Left hindlimb (tissue), 1 donor: ENCODE measurements at places on chromosomes 7 and 10.

- no peak for DNase-seq
Observed at GRCh38 chr10:23528419-23528818, 89.5 kb downstream of the OTUD1 start.

DNA sequence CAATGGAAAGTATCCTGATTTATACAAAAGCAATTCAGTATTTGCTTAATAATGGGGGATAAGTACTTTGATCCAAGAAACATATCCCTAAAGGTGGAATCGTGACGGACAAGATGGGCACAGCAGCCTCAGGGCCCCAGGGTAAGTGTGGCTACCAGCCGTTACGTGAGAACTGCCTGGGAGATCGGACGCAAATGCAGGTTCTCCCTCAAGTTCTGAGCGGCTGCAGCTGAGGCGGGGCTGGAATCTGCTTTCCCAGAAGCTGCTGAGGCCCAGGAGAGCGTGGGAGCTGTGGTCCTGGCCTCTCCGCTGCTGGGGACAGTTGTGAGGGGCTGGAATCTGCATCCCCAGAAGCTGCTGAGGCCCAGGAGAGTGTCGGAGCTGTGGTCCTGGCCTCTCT, 13.5 kb downstream of the FOXL3 start:
- peak; percentile 19 for DNase-seq

GRCh38 chr10:72328045-72328828, 26.5 kb downstream of the DNAJB12 start:
- peak; percentile 73 for DNase-seq

DNA sequence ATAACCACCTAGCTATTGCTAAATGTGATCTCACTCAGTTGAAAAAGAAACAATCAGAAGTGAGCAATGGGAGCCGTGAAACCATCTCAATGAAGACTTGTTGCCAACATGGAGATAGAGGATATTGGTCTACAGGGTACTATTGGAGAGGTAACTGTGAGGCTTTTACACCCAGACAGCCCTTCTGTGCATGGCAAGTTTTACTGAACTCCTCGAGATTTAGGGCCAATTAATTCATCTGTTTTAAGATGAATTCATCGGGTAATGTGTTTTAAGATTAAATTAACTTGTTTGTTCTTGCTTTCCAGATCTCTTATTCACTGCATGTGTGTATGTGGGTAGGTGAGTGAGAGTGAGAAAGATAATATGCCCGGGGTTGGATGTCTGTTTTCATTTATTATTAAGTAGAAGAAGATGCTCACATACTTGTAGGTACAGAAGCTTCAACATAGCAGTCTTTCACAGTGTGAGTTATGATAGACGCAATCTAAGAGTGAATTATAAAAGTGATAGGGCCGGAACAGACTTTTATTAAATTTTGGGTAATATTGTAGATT, 323.8 kb downstream of the EXOC4 start:
- DNase-seq, result no peak

- no peak for DNase-seq
Observed at GRCh38 chr7:54179321-54180029, 362.7 kb upstream of the VSTM2A start.

- DNase-seq, result no peak
Observed at GRCh38 chr7:101816595-101817470, 593 bp upstream of the CUX1 start.

GRCh38 chr10:117563780-117564179, 21.2 kb downstream of the EMX2 start:
- no peak for DNase-seq

GRCh38 chr10:30215623-30216022, 133.5 kb downstream of the MTPAP start:
- peak; percentile 59 for DNase-seq

DNA sequence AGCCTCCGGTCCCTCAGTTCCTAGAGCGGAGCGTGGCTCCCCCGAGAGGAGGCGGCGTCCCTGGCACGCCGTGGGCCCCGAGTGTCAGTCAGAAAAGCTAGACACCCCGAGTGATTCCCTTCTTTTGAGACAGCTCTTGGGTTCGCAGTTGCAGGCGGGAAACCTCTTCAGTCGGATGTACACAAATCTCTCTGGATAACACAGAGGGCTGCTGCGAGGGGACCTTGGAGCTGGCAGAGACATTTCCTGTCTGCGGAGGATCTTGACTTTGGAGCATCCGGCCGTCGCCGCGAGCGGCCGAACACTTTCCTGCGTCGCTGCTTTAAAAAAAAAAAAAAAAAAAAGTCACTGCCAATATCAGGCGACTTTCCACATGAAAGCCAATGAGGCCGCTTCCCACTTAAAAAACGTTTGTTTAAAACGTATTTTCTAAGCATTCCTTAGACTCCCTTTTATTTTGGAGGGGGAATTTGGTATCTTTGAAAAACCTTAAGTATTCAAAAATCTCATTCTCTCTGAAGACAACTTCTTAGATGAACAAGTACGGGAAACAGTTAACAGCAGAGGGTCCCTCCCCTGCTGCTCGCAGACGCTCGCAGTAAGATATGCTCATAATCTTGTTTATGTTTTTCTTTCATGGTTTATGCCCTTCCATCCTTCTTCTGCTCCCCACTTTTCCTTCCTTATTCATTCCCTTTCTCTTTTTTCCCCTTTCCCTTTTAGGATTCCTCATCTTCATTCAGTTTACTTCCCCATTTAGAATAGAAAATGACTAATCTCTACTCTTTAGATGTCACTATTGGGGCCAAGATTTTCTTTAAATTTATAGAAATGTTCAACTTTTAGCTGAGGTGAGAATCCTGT, 10.0 kb downstream of the HHEX start:
- peak; percentile 43 for DNase-seq

DNA sequence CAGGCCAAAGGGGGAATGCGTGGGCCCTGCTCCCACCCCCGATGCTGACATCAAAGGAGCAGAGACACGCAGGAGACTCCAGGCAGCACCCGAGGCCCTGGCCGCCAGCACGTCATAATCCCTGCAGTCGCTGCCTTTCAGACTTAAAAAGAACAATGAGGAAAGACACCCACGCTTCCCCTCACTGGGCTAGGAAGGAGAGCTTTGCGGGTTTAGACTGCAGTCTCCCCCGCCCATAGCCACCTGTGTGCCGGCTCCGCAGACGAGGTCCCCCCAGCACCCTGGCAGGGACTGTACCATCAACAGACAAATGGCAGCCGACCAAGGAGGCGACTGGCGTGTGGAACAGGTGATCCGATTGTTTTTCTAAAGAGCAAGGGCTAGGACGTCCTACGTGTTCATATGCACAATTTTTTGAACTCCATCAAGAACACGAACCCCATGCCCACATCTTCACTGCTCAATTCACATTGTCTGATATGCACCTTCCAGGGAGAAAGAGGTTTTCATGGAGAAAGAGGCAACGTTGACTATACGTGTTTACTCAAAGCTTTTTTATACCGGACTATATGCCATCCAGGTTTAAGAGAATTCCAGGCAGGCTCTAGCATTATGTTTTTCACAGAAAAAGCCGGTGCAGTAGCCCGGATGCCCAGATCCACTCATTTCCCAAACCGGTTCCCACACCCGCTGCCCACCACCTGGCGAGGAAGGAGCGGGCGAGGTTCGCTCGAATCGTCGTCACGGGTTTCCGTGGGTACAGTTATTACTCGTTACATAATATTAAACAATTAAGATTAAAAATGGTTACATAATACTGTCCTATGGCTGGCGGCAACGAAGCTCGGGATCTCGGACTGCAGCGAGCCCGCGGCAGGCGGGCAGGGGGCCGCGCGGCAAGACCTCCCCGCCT, 1.1 kb downstream of the GRB10 start:
- DNase-seq, result no peak

- DNase-seq, result no peak
Observed at GRCh38 chr7:24978843-24979469, 1.0 kb downstream of the OSBPL3 start.
